ENCODE measurements at places on chromosomes 4 and X.

DNA sequence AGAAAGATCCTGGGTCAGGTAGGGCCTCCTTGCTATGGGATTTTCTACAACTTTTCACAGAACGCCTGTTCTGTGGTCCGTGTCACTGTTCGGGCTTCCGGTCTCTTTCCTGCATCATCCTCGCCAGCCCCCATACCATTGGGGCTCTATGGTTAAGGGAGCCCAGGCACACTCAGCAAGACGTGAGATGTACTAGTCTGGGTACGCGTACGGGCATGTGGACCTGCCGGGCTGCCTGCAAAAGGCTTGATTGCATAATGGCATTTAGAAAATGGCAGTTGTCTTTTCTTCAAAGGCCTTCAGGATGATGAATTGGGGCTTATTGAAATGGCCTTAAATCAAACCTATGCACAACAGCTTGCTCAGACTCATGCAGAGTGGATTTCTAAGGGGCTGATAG is 86.7 kb downstream of the CNGA2 start:
- no peak for DNase-seq

GRCh38 chr4:57193209-57193810 is 83.1 kb upstream of the IGFBP7 start:
- no peak for DNase-seq

GRCh38 chr4:81196126-81196650 is 18.8 kb downstream of the PRKG2 start:
- no peak for DNase-seq

- DNase-seq = no peak
Measured at GRCh38 chrX:98548519-98548918, 1664.8 kb downstream of the RPA4 start.

GRCh38 chr4:25112995-25113380 is 47.3 kb downstream of the SEPSECS start:
- DNase-seq = no peak

- no peak for DNase-seq
Measured at GRCh38 chrX:54237014-54237413, 54.0 kb upstream of the FAM120C start.

GRCh38 chr4:38223782-38224236 is 263.6 kb downstream of the PTTG2 start:
- DNase-seq = no peak

GRCh38 chrX:154015581-154016264 is 4.0 kb downstream of the IRAK1 start:
- DNase-seq = no peak

DNA sequence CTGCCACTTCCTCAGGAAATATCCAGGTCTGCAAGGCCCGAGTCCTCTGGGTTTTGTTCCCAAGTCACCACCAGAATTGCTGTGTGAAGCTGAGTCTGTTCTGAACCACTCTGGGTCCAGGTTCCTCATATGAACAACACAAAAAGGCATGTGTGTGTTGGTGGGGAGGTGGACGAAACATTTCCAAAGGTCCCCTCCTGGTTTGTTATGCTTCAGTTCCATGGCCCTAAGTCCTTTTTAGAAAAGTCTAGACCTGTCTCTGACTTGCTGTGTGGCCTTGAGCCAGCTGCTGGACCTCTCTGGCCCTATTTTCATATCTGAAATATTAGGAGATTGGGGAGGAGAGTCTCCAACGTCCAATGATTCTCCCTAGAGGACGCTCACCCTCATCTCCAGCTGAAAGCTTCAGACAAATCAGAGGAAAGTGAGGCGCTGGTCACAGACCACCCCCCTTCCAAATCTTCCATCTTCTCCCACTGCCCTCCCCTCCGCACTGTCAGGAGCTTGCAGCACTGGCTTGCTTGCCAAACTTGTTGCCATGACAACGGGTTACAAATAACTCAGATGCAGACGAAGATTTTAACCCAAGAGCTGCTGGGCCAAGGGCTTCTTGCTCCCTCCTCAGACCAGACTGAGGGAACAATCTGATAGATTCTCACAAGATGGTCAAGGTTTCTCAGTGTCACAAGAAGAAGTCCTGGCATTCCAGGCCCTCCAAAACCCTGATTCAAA is 64.5 kb downstream of the SMC1A start:
- peak; percentile 3 for DNase-seq

DNA sequence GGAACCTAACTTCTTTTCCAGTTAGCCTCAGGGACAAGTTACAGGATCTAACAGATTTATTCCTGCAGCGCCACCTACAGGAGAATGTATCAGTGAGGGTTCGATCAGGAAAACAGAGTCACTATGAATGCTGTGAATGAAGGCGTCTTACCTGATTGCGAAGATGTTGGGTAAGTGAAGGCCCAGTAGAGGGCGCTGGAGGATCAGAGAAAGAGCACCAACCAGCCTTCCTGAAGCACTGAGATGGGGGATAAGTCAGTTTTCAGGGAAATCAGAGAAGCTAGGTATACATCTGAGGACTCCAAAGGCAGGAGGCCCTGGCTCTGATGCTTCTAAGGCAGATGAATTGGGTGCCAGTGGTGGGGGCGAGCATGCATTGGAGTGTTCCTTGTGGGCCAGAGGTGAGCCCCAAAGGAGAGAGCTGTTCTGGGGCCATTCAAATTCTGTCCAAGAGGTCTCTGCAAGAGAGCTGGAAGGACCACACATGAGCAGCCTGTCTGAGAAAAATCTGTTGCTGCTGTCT is 169.9 kb upstream of the AADAT start:
- DNase-seq = peak; percentile 98

DNA sequence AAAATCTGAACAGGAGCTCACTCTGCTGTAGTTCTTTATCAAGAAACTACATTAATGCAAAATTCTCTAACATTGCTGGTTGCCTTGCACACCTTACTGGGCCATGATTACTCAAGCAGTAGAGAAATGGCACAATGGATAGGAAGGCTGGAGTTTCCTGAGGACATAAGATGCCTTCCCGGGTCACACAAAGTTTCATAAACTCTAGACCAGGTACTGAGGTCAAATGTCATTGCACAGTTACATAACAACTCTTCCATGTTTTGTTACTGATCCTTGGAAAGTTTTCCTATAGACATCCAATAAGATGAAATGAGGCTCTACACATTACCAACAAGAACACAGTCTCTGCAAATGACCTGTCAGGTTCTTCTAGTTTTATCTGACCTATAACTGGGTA is 9.9 kb downstream of the TEC start:
- DNase-seq = no peak

DNA sequence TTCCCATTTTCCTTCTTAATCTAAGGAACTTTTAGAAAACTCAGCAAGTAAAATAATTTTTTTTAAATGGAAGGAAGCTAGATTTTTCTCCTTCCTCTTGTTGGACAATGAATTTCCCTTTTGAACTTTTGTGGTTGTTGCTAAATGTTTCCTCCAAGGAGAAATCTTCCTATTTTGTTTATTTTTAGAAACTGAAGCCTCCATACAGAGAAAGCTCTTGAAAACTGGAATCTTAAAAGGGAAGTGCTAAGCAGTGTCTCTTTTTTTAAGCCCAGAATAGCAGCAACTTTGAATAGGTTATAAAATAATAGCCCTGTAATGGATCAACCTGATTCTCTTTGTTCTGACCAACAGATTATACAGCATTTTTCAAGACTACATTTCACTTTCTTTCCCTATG is 15.1 kb upstream of the DCLK2 start:
- no peak for DNase-seq

- no peak for DNase-seq
Measured at GRCh38 chr4:7772711-7773385, 166.8 kb downstream of the AFAP1 start.

GRCh38 chr4:140497405-140497746 is 717 bp downstream of the MGAT4D start:
- DNase-seq = no peak

DNA sequence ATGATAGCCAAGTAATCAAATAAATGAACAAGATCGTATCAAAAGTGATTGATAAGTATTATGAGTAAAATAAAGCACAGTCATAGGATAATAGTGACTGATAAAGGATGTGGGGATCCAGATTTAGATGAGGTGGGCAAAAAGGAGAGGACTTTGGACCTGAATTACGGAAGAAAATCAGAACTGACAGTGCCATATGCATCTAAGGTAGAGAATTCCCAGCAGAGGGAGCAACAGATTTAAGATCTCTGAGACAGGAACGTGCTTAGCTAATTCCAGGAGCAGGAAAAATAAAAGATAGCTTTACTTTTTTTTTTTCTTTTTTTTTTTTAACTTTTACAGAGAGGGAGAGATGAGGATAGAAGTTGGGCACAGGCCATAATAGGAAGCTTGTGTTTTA is 189.9 kb downstream of the NWD2 start:
- DNase-seq = no peak

- DNase-seq = no peak
Measured at GRCh38 chr4:70741867-70742658, 20.3 kb downstream of the RUFY3 start.

DNA sequence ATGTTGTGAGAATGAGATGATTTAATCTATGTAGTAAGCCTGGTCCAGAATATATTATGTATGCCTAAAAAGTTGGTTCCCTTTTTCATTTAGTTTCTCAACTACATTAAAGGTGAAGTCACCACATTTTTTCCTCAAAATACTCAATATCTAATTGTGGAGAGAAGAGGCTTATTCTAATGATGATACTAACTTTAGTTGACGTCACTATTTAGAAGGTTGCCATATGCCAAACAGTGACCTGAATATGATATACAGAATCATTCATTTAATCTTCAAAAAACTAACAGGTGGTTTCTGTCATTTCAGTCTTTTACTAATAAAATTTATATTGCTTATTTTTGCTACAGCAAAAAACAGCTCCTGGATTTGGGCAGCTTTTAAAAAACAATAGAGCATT is 480.7 kb upstream of the NWD2 start:
- DNase-seq = no peak

- no peak for DNase-seq
Measured at GRCh38 chrX:38166478-38167083, 54.1 kb downstream of the SRPX start.

DNA sequence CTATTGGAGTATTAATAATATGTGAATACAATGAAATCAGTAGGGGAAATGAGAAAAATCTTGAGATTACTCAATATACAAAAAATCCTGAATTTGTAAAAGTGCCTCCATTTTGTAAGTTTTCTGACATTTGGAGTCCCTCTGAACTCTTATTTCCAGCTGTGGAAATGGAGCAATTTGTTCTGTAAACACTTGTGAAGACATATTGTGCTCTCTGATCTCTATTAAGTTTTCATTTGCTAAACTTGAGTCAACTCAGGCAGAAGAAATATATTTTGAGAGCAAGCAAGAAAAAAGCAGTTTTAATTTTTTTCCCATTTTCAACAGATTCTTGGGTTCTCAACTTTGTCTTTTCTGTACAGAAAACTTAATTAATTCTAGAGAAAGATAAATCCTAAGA is 51.4 kb upstream of the PCDH18 start:
- no peak for DNase-seq

GRCh38 chr4:11496351-11496829 is 67.7 kb upstream of the HS3ST1 start:
- DNase-seq = no peak

DNA sequence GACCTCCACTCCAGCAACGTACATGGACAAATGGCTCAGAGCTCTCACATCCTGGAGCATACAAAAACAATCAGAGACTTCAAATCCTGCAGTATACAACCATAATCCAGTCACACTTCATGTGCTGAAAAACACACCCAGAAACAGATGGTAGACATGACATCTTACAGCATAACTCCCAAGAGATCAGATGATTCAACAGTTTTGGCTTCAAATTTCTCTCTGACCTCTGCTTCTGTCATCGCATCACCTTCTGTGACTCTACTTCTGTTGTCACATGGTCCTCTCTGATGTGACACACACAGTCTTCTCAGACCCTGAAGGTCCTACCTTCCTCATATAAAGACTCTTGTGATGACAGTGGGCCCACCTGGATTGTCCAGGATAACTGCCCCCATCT is 18.5 kb downstream of the SUV39H1 start:
- no peak for DNase-seq

DNA sequence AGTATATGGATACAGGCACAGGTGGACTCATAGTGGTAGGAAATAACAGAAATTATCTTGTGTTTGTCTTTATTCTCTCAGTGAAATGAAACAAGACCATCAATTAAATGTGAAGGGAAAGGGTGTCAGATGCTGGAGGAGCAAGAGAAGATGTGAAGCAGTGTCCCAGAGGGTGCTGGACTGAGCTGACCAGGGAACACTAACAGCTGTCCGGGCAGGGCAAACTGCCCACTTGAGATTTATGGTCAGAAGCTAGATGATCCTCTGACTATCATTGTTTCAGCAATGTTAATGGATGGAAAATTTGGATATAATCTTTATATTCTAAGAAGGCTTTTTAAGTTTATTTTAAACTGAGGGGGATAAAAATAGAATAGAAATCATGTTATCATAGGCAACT is 267.2 kb upstream of the SLC7A11 start:
- no peak for DNase-seq

- no peak for DNase-seq
Measured at GRCh38 chrX:3290561-3290960, 55.9 kb downstream of the MXRA5 start.

GRCh38 chrX:397575-397974 is 10.9 kb upstream of the PPP2R3B start:
- peak; percentile 72 for DNase-seq

GRCh38 chr4:181784881-181785280 is 458.3 kb upstream of the TENM3 start:
- no peak for DNase-seq

DNA sequence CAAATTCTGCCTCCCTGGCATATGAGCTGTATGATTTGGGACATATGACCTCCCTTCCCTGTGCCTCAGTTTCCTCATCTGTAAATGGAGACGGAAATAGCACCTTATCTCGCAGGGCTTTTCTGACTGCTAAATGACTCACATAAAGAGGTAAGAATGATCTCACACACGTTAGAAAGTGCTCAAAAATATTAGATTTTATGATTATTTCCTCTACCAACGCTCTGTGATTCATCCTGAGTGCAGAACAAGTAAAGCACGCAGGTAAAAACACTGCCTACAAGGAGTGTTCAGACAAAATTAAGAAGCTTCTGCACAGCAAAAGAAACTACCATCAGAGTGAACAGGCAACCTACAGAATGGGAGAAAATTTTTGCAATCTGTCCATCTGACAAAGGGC is 21.1 kb downstream of the ACSL1 start:
- DNase-seq = no peak

- DNase-seq = no peak
Measured at GRCh38 chr4:24210332-24210902, 320.6 kb upstream of the PPARGC1A start.

DNA sequence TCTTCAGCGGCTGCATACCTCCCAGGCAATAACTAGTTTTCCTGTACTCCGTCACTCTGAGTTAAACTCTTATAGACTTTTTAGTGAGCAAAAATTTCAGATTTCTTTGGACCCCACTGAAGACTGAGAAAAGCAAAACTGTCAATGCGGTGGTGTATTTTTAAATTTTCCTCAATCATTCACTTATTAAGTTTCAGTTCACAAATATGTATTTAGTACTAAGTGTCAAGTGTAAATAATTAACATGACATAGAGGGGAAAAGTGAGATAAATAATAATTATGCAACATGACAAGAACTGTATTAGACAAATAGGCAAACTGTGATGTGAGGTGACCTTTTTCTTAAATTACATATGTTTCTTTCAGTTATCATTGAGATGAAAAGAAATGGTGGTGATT is 124.4 kb downstream of the NAF1 start:
- DNase-seq = no peak

All from neuronal stem cell (in vitro differentiated cells).